ENCODE measurements at places on chromosomes 5 and 9.

GRCh38 chr5:55702598-55703345, 9.4 kb downstream of the SLC38A9 start:
- H3K27ac ChIP-seq, result no peak overlapping the region
- no peaks in the 10 kb centered on the region for H3K4me1 ChIP-seq
- DNase-seq, result no peak

- no peak overlapping the region for H3K27ac ChIP-seq
- DNase-seq, result peak; percentile 30
- no peaks in the 10 kb centered on the region for H3K36me3 ChIP-seq
- peaks cover 62% of the 10 kb centered on the region for H3K4me1 ChIP-seq
- no peak overlapping the region for H3K4me3 ChIP-seq
These were observed 31.3 kb downstream of the SPRY4 start for GRCh38 chr5:142293486-142293885.

- H3K27ac ChIP-seq, result no peak overlapping the region
- H3K27me3 ChIP-seq, result no peaks in the 10 kb centered on the region
- H3K4me1 ChIP-seq, result peaks cover 60% of the 10 kb centered on the region
- no peak overlapping the region for H3K4me3 ChIP-seq
- no peak for DNase-seq
These were observed 239.0 kb downstream of the SYK start for GRCh38 chr9:91040371-91041215.

GRCh38 chr9:14538526-14538925, 154.7 kb downstream of the ZDHHC21 start:
- peaks cover 3% of the 10 kb centered on the region for H3K27me3 ChIP-seq
- H3K4me1 ChIP-seq, result peaks cover 7% of the 10 kb centered on the region
- H3K36me3 ChIP-seq, result no peaks in the 10 kb centered on the region

GRCh38 chr5:135501965-135502364, 33.8 kb downstream of the NEUROG1 start:
- H3K27me3 ChIP-seq, result peaks cover 15% of the 10 kb centered on the region
- no peaks in the 10 kb centered on the region for H3K4me1 ChIP-seq
- H3K27ac ChIP-seq, result no peak overlapping the region
- no peak overlapping the region for H3K4me3 ChIP-seq
- DNase-seq, result no peak

DNA sequence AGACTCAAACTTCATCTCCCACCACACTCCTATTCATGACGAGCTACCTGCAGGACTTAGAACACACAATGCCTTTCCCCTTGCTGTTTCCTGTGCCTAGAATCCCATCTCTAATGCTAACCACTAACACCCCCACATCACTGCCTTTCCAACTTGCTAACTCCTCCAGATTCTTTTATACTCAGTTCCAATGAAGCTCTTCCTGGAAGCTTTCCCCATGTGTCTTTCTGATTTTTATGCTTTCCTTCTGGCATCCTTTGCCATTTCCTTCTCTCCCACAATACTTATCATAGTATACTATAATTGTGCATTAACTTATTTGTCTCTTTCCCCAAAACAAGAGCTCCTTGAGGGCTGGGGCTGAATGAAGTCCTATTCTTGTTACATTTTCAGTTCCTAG, 115.3 kb upstream of the PLPPR1 start:
- no peak overlapping the region for H3K27ac ChIP-seq
- H3K4me3 ChIP-seq, result no peak overlapping the region
- H3K27me3 ChIP-seq, result peaks cover 8% of the 10 kb centered on the region

- no peak overlapping the region for H3K27ac ChIP-seq
- H3K4me3 ChIP-seq, result no peak overlapping the region
- no peak for DNase-seq
These were observed 174.6 kb upstream of the PANK3 start for GRCh38 chr5:168753691-168754254.

DNA sequence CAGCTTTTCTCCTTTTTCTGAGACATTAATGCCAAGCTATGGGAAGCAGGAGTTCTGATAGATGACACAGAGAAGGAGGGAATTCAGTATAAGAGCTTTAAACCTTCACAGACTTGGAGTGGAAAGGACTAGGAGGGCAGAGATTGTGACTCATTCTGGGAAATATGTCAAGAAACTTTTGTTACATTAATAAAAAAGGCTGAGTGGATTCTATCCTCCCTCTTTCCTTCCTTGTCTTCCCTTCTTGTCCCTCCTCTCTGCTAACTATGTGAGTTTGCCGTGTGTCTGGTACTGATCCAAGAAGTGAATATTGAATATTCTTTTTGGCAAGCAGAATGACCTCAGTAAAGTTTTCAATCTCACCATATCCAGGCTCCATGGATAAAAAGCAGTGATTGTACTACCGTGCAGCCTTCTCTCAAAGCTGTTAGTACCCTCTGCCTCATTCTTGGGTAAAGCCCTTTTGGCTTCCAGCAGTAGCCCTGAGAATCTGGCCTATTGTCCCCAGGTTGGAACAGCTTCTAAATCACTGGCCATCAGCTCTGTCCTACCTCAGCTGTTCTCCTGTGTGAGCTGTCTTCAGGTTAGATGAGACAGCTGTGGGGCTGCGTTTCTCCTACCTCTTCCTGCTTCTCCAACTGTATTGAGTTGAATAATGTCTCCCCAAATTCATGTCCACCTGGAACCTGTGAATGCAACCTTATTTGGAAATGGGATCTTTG, 73.9 kb downstream of the ATG10 start:
- no peaks in the 10 kb centered on the region for H3K4me1 ChIP-seq
- H3K27me3 ChIP-seq, result no peaks in the 10 kb centered on the region
- no peak for DNase-seq

- H3K27me3 ChIP-seq, result no peaks in the 10 kb centered on the region
- H3K4me3 ChIP-seq, result no peak overlapping the region
- no peak overlapping the region for H3K27ac ChIP-seq
- no peaks in the 10 kb centered on the region for H3K36me3 ChIP-seq
These were observed 147.6 kb downstream of the CEMIP2 start for GRCh38 chr9:71620746-71621145.

GRCh38 chr5:1736889-1737711, 62.5 kb downstream of the MRPL36 start:
- H3K36me3 ChIP-seq, result no peaks in the 10 kb centered on the region
- H3K27ac ChIP-seq, result no peak overlapping the region
- DNase-seq, result no peak
- H3K4me1 ChIP-seq, result no peaks in the 10 kb centered on the region

GRCh38 chr5:140041492-140042392, 1.4 kb downstream of the NRG2 start:
- H3K27ac ChIP-seq, result no peak overlapping the region
- peaks cover 10% of the 10 kb centered on the region for H3K27me3 ChIP-seq
- no peaks in the 10 kb centered on the region for H3K36me3 ChIP-seq
- H3K4me3 ChIP-seq, result peak overlapping the region; percentile 19
- DNase-seq, result no peak

GRCh38 chr9:136784249-136784996, 6.7 kb upstream of the TMEM141 start:
- peaks cover 83% of the 10 kb centered on the region for H3K4me1 ChIP-seq
- no peaks in the 10 kb centered on the region for H3K27me3 ChIP-seq
- H3K36me3 ChIP-seq, result no peaks in the 10 kb centered on the region
- peak overlapping the region; percentile 64 for H3K27ac ChIP-seq

GRCh38 chr5:9105851-9106250, 440.0 kb downstream of the SEMA5A start:
- no peak overlapping the region for H3K4me3 ChIP-seq
- no peaks in the 10 kb centered on the region for H3K27me3 ChIP-seq
- DNase-seq, result no peak
- no peaks in the 10 kb centered on the region for H3K4me1 ChIP-seq
- no peak overlapping the region for H3K27ac ChIP-seq

- H3K27ac ChIP-seq, result no peak overlapping the region
- no peaks in the 10 kb centered on the region for H3K4me1 ChIP-seq
- peak; percentile 24 for DNase-seq
These were observed 11.7 kb upstream of the OR1J2 start for GRCh38 chr9:122498883-122499288.

GRCh38 chr5:9512457-9512856, 33.4 kb downstream of the SEMA5A start:
- no peak overlapping the region for H3K27ac ChIP-seq
- H3K36me3 ChIP-seq, result no peaks in the 10 kb centered on the region
- H3K4me3 ChIP-seq, result no peak overlapping the region
- H3K27me3 ChIP-seq, result no peaks in the 10 kb centered on the region
- DNase-seq, result no peak
- H3K4me1 ChIP-seq, result no peaks in the 10 kb centered on the region

DNA sequence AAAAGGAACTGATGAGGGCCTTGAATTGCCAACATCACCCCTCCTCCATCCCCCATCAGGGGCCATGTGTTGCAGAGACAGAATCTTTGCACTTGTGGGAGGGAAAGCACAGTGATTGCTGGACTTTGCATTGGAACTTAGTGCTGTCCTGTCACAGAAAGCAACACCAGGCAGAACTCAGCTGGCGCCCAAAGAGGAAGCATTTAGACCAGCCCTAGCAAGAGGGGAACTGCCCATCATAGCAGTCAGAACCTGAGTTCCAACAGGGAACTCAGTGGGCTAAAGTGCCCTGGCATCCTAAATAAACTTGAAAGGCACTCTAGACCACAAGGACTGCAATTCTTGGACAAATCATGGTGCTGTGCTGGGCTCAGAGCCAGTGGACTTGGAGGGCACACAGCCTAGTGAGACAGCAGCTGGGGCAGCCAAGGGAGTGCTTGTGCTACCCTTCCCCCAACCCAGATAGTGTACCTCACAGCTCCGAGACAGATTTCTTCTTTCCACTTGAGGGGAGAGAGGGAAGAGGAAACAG, 128.1 kb downstream of the ACTL7B start:
- peaks cover 27% of the 10 kb centered on the region for H3K4me1 ChIP-seq
- H3K27me3 ChIP-seq, result no peaks in the 10 kb centered on the region
- H3K27ac ChIP-seq, result peak overlapping the region; percentile 16

DNA sequence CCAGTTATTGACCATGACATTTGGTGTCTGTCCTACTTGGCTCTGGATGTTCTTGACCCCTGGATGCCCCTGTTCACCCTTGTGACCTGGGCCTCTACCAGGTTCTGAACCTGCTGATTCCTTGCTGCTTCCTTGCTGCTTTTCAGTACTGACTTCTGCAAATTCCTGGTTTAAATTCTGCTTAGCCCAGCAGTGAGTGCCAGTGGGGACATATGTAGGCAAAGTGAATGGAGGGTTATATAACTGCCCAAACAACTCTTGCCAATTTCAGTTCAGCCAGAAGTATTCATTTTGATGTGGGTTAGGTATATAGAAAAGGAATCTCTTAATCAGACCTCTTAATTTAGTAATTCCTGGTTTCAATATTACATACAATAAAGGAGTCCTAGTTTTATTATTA, 220.6 kb downstream of the TAF11L14 start:
- no peaks in the 10 kb centered on the region for H3K36me3 ChIP-seq
- no peak overlapping the region for H3K27ac ChIP-seq
- DNase-seq, result no peak
- H3K4me3 ChIP-seq, result no peak overlapping the region
- no peaks in the 10 kb centered on the region for H3K27me3 ChIP-seq
- no peaks in the 10 kb centered on the region for H3K4me1 ChIP-seq

DNA sequence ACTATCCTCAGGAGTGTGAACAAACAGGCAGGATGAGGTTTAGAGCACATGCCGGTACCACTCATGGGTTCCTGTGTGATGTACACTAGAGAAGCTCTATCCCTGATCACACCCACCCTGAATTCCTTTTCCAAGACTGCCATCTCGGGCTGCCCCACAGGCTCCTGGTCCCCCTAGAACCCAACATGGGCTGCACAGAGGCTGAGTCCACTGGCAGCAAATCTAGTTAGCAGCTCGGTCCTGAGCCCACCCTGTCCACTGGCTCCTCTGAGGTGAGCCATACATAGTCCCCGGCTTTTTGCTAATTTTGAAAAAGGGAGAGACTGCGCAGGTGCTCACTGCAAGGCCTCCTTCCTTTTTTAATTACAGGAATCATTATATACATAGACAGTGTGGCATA, 227.0 kb downstream of the FSTL4 start:
- H3K36me3 ChIP-seq, result no peaks in the 10 kb centered on the region
- H3K27ac ChIP-seq, result no peak overlapping the region
- no peak overlapping the region for H3K4me3 ChIP-seq
- H3K4me1 ChIP-seq, result no peaks in the 10 kb centered on the region
- no peak for DNase-seq

GRCh38 chr9:68998385-68998784, 15.5 kb downstream of the PRKACG start:
- no peak overlapping the region for H3K27ac ChIP-seq
- H3K27me3 ChIP-seq, result no peaks in the 10 kb centered on the region
- DNase-seq, result no peak
- H3K4me3 ChIP-seq, result no peak overlapping the region

DNA sequence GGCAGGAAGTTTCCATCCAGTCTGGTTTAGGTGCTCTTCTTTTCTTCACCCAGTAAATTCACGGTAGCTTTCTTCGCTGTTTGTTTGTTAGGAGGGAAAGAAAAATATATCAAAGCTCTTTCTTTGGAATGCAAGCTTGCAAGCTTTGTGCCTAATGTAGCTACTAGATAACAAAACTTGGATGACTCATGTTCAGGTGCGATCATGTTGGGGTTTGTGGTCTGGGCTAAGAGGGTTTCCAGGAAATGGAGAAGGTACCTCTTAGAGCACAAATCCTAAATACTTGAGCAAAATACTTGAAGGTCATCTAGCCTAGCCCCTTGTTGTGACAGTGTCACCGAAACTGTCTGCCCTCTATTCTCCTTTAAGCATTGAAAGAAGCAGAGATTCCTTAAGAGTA, 17.7 kb downstream of the SRP19 start:
- H3K27ac ChIP-seq, result no peak overlapping the region
- H3K4me1 ChIP-seq, result no peaks in the 10 kb centered on the region

- H3K27ac ChIP-seq, result no peak overlapping the region
- no peak overlapping the region for H3K4me3 ChIP-seq
- no peak for DNase-seq
- H3K4me1 ChIP-seq, result no peaks in the 10 kb centered on the region
These were observed 364.9 kb upstream of the IRX2 start for GRCh38 chr5:3116366-3116765.

DNA sequence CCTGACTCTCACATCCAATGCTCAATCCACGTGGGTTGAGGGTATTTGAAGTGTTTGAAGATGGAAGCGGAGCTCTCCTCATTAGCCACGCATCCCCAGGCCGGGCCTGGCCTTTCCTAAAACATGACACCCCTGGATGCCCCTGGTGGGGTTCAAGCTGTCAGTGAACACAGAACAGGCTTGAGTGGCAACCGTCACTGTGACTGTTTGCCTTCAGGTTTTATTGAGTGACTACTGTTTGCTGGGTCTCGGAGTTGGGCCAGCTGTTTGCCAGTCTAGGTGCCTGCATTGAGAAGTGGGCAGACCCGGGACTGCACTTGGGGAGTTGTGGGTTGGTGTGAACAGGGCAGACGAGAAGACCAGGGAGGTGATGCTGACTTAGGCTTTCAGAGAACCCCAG, 7.8 kb upstream of the OLFM1 start:
- no peak for DNase-seq
- H3K4me3 ChIP-seq, result no peak overlapping the region
- peaks cover 15% of the 10 kb centered on the region for H3K4me1 ChIP-seq
- H3K36me3 ChIP-seq, result no peaks in the 10 kb centered on the region
- no peak overlapping the region for H3K27ac ChIP-seq
- peaks cover 3% of the 10 kb centered on the region for H3K27me3 ChIP-seq

DNA sequence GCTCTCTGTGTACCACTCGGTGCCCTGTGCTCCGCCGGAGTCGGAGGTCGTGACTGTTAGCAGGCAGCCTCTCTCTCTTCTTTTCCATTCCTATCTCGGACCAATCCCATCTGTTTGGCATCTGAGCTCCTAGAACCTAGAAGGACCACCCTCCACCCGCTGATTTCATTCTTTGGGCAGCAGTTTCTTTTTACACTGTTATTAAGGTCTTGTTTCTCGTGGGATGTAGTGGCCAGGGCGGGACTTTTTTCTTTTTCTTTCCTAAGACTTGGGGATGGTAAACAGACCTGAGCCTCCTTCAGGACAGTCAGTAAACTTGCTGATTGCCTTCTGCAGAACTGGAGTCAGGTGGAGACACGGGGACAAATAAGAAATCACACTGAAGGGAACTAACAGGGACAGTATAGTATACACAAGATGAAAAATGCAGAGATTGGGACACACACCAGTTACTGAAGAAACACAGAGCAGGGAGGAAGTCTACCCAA, 500 bp downstream of the URM1 start:
- peaks cover 1% of the 10 kb centered on the region for H3K36me3 ChIP-seq
- peaks cover 3% of the 10 kb centered on the region for H3K27me3 ChIP-seq
- H3K4me1 ChIP-seq, result peaks cover 15% of the 10 kb centered on the region

All from HepG2 (cell line).